HT1080 (cell line): ENCODE measurements at places on chromosomes 5 and 9.

- no peak for DNase-seq
These were observed 55.1 kb downstream of the KIAA1958 start for GRCh38 chr9:112541685-112542084.

GRCh38 chr9:137970686-137971476, 93.3 kb downstream of the CACNA1B start:
- DNase-seq = no peak

DNA sequence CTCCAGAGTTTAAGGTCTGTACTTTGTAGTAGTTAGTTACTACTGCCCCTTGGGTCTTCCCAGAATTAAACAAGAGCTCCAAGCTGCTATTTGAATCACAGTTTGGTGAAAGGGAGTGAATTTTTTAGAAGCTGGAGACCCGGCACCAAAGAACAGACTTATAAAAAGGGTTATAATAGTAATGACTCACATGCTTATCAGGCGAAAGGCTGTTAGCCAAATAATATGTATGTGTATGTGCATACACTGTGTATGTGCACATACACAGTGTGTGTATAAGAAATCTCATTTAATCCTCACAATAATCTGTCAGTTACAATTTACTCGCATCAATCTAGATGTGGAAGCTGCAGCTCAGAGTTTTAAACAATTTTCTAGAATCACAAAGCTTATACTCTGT, 59.5 kb upstream of the ITGA1 start:
- no peak for DNase-seq

GRCh38 chr9:126154182-126154827, 172.3 kb upstream of the MVB12B start:
- no peak for DNase-seq

DNA sequence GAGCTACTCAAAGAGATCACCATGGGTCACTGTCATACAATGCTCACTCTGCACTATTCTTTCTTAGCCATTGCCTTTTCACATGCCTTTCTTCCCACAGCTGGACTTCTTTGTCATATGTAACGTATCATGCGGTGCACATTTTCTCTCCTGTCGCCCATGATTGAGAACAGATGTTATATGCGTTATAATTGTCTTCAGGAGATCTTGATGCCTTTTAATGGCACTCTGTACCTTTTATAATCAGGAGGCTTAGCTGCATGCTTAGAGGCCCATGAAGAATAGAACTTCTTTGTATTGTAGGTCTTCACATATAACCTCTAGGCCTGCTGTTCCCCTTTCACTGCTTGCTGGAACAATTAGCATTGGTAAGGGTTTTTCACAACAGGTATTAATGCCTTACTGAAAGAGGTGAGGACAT, 436.1 kb downstream of the CDH10 start:
- DNase-seq = no peak

- peak; percentile 16 for DNase-seq
These were observed 142.3 kb downstream of the BNC2 start for GRCh38 chr9:16728137-16728508.

DNA sequence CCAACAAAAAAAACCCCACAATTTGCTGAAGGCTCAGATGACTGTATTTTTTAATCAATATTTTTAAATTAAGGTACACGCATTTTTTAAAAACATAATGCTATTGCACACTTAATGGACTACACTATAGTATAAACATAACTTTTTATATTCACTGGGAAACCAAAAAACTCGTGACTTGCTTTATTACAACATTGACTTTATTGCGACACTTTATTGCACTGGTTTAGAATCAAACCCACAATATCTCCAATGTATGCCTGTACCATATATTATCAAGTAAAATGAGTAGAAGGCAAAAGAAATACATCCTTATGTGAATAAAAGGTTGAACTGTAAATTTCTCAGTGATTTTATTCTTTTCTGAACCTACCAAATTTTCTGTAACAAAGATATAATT, 53.7 kb downstream of the RICTOR start:
- DNase-seq = no peak

GRCh38 chr9:126671381-126671831, 57.7 kb downstream of the LMX1B start:
- no peak for DNase-seq

DNA sequence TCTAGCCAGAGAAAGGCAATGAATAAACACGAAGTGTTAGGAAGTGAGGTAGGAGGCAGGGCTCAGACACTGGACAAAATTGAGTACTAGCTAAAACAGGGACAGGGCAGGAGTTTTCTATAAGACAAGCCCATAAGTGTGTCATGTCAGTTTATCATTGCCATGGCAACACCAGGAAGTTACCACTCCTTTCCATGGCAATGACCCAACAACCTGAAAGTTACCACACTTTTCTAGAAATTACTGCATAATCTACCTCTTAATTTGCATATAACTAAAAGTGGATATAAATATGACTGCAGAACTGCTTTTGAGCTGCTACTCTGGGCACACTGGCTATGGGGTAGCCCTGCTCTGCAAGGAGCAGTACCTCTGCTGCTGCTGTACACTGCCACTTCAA, 442.5 kb upstream of the COX7C start:
- DNase-seq = peak; percentile 18

GRCh38 chr5:32083981-32084430, 90.1 kb downstream of the GOLPH3 start:
- no peak for DNase-seq

DNA sequence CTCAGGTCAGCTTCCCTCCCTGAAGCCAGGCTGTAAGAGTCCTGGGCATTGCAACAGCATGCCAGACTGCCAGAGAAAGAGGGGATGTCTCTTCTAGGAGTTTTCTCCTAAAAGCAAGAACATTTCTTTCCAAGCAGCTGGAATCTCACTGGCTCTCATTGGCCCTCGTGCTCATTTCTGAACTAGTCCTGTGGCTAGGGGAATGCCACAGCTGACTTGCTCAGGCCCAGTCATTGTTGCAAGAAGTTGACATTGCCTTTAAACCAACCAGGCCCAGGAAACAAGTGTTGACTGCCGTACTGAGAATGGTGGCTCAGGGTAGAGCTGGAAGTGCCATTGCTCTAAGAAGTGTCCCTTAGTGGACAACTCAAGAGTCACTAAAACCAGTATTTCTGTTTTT, 15.0 kb upstream of the CEP120 start:
- DNase-seq = no peak

DNA sequence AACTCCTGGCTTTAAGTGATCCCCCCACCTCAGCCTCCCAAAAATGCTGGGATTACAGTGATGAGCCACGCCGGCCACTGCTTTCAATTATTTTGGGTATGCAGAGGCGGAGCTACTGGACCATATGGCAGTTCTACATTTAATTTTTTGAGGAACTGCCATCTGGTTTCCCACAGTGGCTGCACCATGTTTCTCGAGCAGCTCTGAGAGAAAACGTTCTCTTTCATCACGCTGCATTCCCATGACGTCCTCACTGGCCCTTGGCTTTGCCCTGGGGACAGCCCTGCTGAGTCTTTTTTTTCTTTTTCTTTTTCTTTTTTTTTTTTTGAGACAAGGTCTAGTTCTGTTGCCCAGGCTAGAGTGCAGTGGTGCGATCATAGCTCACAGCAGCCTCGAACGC, 35.5 kb upstream of the GRHPR start:
- DNase-seq = no peak

DNA sequence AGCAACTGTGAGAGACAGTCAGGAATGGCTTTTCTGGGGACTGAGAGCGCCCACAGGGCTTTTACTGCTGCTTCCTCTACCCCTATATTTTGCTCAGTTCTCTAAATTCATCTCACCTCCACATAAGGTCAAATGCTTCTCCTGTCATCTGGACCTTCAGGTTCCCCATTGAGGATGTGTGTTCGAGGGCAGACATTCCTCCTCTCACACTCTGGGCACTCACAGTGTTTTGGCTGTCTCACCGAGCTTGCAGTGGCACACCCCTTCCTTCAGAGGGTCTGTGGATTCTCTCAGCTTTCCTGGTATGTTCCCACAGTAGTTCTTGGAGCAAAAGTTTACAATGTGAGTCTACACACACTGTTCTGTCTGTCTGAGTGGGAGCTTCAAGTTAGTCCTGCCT, 127.8 kb upstream of the GLRA1 start:
- DNase-seq = no peak

GRCh38 chr5:130350131-130350530, 445.9 kb downstream of the CHSY3 start:
- DNase-seq = no peak

DNA sequence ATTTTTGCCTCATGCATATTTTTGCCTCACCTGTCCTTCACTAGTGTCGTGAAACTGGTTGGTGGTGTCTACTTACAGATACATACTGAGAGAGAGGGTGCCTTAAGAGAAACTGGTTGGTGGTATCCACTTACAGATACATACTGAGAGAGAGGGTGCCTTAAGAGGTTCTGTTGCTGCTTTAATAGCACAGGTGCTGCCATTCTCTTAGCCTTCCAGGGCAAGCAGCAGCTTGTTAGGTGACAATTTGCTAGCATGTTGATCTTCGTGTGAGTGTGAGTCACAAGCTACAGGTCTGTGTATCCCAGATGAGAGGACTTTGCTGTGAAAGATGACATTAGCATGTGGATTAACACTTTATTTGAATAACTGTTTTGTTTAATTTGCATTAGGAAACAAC, 1.4 kb downstream of the PTTG1 start:
- DNase-seq = no peak

DNA sequence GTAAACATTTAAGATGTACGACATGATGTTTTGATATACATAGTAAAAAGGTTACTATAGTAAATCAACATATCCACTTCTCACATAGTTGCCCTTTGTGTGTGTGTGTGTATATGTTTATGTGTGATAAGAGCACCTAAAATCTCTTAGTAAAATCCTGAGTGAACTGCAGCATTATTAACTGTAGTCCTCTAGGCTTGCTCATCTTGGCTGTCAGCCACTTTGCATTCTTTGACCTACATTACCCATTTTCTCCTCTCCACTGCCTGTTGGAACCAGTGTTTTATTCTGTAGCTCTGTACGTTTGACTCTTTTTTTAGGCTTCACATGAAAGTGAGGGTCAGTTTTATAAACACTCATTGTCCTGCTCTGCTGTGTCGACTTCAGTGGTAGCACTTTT, 24.4 kb downstream of the C5orf22 start:
- DNase-seq = no peak

DNA sequence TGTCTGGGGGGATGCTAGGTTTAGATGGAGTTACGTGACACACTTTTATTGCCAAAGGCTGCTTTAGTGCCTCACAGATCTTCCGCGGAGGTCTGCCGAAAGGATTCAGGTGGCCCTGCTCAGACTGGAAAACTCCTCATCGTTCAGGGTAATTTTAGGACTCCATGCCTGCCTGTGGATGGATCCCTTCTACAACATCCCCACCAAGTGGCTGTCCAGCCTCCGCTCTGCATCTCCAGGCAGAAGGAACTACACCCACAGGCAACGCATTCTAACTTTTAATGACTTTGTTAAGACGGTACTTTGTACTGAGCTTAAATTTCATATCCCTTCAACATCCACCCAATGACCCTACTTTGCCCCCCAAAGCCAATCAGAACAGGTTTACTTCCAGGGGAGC, 29.4 kb downstream of the ATPSCKMT start:
- DNase-seq = no peak

GRCh38 chr9:121836366-121836885, 185.0 kb downstream of the DAB2IP start:
- DNase-seq = no peak

DNA sequence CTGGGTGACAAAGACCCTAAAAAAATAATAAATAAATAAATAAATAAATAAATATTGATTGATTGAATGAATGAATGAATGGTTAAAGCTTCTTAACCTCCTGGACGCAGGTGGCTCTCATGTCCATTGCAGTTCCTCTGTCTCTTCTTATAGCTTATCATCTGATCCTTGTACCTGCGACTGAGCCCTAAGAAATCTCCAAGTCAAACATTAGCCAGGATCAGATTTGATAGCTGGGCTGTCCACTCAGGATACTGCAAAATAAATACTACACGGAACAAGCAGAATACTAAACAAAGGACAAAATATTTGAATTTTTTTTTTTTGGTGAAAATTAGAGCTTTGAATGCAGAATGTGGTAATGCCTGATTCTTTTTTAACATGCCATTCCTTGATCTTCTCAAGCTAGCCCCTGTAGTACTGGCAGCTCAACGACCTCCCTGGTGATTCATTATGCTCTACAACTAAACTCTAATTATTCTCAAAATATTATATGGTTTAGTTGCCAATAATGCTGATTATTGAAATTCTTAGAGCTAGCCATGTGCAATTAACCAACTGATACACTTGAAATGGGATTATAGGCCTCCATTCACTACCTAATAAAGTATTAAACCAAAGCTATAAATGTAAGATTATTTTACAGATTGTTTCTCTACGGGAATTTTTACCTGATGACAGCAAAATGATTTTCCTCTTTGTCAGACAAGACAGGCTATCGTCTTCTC, 9.9 kb upstream of the TMEM245 start:
- DNase-seq = no peak

- no peak for DNase-seq
These were observed 114.7 kb downstream of the LPAR1 start for GRCh38 chr9:110923601-110924000.

DNA sequence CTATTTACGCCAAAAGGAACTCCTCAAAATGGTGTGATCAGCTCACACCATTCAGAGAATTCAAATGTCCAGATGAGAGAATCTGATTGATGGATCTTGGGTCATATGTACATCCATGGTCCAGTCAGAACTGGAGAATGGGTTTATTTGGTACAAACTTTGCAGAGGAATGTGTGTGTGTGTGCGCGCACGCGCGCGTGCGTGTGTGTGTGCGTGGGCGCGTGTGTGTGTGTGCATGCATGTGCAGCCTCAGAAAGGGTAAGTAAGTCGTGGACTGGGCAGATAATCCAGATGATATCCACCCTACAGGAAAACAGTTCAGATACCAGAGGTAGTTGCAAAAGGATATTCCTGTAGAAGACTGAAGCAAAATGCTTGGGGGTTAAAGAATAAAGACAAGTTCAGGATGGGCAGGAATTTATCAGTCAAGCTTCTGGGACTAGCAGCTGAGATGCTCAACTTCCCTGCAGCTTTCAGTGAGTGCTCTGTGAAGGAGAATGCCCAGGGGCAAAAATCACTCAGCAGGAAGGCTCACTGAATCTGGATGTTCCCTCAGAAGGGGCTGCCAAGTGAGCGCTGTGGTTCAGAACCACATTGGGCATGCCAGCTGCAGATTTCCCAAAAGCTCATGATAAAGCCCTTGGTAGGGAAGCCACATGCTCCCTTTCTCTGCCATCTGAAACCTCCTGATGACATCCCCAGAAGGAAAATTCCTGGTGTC, 440.5 kb upstream of the SGCD start:
- DNase-seq = no peak

GRCh38 chr5:133287500-133287899, 235.7 kb downstream of the HSPA4 start:
- no peak for DNase-seq

DNA sequence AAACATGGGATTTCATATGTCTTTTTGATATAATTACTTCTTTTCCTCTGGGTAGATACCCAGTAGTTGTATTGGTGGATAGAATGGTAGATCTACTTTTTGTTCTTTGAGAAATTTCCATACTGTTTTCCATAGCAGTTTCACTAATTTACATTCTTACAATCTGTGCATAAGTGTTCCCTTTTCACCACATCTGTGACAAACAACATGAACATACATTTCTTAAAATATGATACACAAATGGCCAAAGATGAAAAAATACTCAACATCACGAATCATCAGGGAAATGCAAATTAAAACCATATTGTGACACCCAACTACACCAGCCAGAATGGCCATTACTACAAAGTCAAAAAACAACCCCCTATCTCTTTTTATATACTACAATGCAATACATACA, 1778.5 kb upstream of the ACO1 start:
- no peak for DNase-seq
